Stimulated activated CD4-positive, alpha-beta T cell treated with anti-CD3 and anti-CD28 coated beads, TNF-alpha, amount 100 ng/mL, for 24 hours (primary cell): ENCODE measurements at places on chromosomes 5 and 9.

DNA sequence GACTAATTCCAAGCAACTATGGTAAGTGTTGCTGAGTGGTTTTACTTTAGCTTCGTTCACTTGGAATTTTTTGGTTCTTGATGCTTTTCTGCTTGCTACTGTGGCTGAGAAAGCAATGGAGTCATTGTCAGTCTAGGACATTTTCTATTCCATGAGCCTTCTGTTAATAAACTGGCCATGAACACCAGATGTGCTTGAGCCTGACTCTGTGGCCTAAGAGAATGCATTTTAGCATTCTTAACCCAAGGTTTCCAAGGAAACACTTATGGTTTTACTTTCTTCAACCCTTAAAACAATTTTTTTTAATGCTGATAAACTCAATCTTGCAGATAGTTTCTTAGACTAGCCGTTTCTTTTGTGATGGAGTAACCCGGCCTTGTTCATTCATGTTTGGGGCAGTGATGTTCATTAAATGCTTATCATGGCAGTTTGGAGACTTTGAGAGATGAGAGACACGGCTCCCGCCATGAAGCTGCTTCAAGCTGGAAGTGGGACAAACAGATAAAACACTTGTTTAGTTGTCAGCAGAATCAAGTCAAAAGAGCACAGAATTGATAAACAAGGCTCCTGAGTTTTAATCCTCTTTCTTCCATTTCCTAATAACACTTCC lies 42.4 kb downstream of the OSTF1 start:
- DNase-seq = no peak

GRCh38 chr9:81052846-81053245 lies 636.5 kb downstream of the TLE1 start:
- no peak for DNase-seq

- no peak for DNase-seq
These were observed 14.4 kb upstream of the ARL15 start for GRCh38 chr5:54324651-54325271.

- DNase-seq = no peak
These were observed 27.7 kb downstream of the ECPAS start for GRCh38 chr9:111456529-111456928.

DNA sequence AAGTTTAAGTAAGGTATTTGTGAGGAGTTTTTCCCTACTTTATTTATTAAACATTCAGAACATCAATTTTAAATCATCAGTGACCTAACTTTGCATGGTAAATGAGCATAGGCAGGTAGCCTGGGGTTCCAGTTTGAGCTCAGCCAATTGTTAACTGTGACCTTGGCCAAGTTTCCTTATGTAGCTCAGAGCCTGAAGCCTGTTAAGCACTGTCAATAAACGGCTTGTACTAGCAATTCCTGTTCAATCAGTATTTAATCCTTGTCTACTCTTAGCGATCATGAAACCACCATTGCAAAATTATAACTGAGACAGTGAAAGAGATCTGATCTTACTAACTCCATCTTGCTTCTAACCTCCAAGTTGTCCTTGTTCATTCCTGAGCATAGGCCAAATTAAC lies 4.7 kb upstream of the SOWAHA start:
- no peak for DNase-seq
